Uterus (tissue), 4 donors: ENCODE measurements at places on chromosomes 6 and 20.
A peak's percentile ranks its signal among the peaks of the same experiment; 100 is the strongest.

GRCh38 chr6:41037107-41037900 is 1.7 kb downstream of the UNC5CL start:
- H3K4me1 ChIP-seq = no peaks in the 10 kb centered on the region
- no peak overlapping the region for H3K4me3 ChIP-seq
- H3K27me3 ChIP-seq = no peaks in the 10 kb centered on the region

GRCh38 chr20:35698298-35699126 is 640 bp downstream of the NFS1 start:
- peak overlapping the region; percentile 94 for H3K4me3 ChIP-seq
- peak overlapping the region; percentile 91 for H3K27ac ChIP-seq
- no peaks in the 10 kb centered on the region for H3K36me3 ChIP-seq
- no peaks in the 10 kb centered on the region for H3K4me1 ChIP-seq

- H3K4me1 ChIP-seq = no peaks in the 10 kb centered on the region
- no peaks in the 10 kb centered on the region for H3K27me3 ChIP-seq
- DNase-seq = no peak
- H3K36me3 ChIP-seq = no peaks in the 10 kb centered on the region
- no peak overlapping the region for H3K4me3 ChIP-seq
Observed at GRCh38 chr6:43915208-43915869, 145.3 kb downstream of the VEGFA start.

DNA sequence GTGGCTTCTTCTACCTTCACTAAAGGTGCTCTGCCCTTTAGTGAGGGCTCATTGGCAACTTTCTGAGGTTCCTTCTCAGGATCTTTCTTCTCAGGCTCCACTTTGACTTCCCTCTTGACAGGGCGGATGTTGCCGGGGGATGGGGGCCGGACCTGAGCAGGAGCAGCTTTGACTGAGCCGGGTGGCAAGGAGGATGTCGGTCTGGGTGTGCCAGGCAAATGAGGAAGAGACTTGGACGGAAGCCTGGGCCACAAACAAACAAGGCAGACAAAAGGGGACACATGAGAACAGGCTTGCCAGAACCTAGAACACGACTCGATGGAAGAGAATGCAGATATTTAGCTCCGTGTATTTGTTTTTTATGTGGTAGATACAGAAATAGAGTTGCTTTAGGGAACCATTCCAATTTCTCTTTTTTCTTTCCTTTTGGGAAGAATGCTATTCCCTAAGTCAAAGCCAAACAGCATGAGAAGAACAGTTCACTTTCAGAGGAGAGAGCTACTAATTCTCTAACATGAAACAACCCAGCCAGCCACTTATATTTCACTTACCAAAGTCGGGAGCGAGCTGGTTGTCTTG is 76.2 kb upstream of the BCLAF1 start:
- H3K4me1 ChIP-seq = no peaks in the 10 kb centered on the region
- H3K27me3 ChIP-seq = no peaks in the 10 kb centered on the region
- no peak for DNase-seq
- no peak overlapping the region for H3K4me3 ChIP-seq

- peak overlapping the region; percentile 90 for H3K27ac ChIP-seq
- H3K4me1 ChIP-seq = no peaks in the 10 kb centered on the region
- H3K36me3 ChIP-seq = no peaks in the 10 kb centered on the region
- DNase-seq = peak; percentile 84
- peaks cover 40% of the 10 kb centered on the region for H3K27me3 ChIP-seq
- peak overlapping the region; percentile 68 for H3K4me3 ChIP-seq
Observed at GRCh38 chr6:27893836-27894807, 18.1 kb downstream of the OR2B2 start.

DNA sequence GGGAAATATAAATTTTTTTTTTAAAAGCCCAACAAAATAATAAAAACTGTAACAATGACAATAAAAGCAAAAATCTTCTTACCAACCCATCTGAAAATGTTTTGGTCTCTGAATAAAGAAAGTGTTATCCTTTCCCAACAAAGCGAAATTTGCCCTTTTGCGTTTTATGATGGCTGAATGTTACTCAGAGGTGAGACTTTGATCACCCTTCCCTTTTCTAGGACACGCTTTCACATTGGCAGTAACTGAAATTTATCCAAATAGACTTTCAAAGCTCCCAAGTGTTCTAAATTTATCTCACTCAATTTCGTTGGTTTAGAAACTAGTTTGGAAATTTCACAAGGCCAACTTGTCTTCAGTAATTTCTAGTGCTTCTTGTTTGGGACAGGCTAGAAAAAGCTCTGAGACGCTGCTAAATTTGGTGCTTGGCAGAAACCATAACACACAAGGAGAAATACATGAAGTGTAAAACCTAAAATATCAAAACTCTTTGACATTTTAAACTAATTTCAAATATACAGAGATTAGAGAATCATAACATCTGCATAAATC is 354.5 kb upstream of the CITED2 start:
- H3K4me1 ChIP-seq = no peaks in the 10 kb centered on the region
- no peak overlapping the region for H3K4me3 ChIP-seq
- no peaks in the 10 kb centered on the region for H3K36me3 ChIP-seq
- H3K27ac ChIP-seq = no peak overlapping the region
